ENCODE measurements at places on chromosomes 16 and 17. TPM values are rescaled to one million over a fixed set of nuclear protein-coding genes. Genes with fewer than 3 reads are reported as not detected.

GRCh38 chr16:87538160-87538559 lies 45.3 kb upstream of the ZCCHC14 start:
- no peak for DNase-seq
- H3K27ac ChIP-seq: no peak overlapping the region
- no peaks in the 10 kb centered on the region for H3K4me1 ChIP-seq
- no peaks in the 10 kb centered on the region for H3K36me3 ChIP-seq

DNA sequence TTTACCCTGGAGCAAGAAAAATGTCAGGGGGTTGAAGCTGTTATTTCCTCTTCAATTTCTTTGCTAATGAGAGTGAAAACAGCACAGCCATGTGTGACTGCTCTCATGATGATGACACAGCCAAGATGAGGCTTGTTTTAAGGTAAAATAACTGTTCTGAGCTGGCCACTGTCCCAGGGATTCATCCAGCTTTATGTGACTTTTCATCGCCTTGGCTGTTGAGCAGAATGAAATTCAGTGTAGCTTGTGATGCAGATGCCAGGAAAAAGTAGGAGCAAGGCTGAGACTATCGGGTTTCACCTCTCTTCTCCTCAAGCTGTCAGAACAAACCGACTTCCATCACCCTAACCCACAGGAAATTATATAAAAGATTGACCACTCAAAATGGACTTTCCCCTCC lies 361.8 kb upstream of the CDH5 start:
- H3K27ac ChIP-seq: no peak overlapping the region
- H3K27me3 ChIP-seq: no peaks in the 10 kb centered on the region
- peak; percentile 33 for DNase-seq

DNA sequence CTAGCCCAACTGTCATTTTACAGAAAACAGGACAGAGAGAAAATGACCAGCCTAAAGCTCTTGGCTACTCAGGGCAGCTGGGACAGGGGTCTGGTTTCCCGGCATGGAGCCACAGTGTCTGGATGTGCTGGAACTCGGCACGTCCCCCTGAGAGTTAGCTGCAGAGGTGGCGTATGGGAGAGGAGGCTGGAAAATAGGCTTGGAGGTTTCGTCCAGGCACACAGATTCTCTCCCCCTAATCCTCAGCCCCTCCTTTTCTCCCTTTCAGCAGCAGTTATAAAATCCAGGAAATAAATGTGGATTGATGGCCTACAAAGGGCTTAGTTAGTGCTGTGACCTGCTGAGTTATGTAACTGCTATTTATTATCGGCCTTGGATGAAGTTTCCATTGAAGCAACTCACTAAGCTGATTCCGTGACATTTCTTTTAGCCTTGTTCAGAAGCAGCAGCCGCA lies 89.5 kb upstream of the TOB1 start:
- peak overlapping the region; percentile 72 for H3K27ac ChIP-seq
- H3K4me1 ChIP-seq: peaks cover 5% of the 10 kb centered on the region

The OTOP3 gene
- total RNA-seq: not detected

Measured in uterus (tissue), 4 donors.